ENCODE measurements at places on chromosomes 6 and 20.
A peak's percentile ranks its signal among the peaks of the same experiment; 100 is the strongest.

DNA sequence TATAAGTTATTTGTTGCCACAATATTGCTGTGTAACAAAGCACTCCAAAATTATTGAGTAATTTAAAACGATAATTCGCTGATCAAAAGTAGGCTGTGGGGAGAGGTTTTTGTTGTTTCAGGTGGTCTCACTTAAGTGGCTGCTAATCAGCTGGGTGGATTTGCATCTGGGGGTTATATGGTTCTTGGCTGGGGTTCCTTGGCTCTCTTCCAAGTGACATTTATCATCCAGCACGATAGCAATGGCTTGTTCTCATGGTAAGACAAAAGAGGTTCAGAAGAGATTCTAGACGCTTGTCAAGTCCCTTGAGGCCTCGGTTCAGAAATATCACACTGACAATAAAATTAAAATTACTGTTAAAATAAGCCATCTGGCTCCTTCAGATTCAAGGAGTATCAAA lies 1648.8 kb downstream of the GRIK2 start:
- no peak for DNase-seq

- DNase-seq: no peak
Measured at GRCh38 chr20:6341491-6341890, 218.7 kb upstream of the FERMT1 start.

DNA sequence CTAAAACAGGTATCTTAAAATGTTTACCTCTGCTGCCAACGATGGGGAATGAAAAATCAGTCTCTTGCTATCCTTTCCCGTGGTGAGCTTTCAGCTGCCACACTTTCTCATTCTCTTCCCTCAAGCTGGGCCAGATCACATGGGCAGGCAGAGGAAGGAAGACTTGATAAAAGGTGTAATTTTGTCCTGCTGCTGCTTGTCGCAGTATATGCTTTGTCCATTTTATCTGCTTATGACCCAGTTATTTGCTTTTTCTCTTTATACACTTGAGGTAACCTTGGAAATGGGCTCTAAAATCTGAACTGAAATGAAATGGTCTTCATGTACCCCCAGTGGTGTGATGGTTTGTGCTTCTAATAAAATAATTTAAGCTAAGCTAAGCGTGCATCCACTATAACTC lies 695.9 kb upstream of the FLRT3 start:
- DNase-seq: no peak

DNA sequence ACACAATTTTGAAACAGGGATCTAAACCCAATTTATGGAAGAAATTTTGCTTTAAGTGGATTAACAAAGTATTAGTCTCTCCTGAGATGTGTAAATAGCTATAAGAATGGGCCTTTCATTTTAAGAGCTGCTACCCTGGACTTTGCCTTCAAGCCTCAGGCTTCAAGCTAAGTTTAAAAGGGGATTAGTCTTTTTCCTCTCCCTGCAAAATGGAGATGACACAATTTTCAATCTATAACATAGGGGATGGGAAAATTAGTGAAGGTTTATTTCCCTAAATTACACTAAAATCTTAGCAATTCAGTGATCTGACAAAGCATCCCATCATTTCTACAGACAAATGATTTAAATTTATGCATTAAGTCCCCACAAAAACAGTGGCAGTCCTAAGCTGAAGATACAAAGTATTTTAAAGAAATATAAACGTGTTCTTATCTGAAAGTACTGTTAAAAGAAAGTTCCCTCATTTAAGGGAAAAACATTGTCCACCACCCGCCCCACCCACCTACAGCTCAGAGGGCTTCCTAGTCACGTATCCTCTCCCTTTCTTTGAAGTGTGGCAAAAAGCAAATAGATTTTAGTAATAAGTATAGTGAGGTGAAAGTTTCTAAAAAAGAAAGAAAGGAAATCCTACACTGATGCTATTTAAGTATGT lies 14.5 kb downstream of the ARHGAP18 start:
- peak; percentile 32 for DNase-seq

DNA sequence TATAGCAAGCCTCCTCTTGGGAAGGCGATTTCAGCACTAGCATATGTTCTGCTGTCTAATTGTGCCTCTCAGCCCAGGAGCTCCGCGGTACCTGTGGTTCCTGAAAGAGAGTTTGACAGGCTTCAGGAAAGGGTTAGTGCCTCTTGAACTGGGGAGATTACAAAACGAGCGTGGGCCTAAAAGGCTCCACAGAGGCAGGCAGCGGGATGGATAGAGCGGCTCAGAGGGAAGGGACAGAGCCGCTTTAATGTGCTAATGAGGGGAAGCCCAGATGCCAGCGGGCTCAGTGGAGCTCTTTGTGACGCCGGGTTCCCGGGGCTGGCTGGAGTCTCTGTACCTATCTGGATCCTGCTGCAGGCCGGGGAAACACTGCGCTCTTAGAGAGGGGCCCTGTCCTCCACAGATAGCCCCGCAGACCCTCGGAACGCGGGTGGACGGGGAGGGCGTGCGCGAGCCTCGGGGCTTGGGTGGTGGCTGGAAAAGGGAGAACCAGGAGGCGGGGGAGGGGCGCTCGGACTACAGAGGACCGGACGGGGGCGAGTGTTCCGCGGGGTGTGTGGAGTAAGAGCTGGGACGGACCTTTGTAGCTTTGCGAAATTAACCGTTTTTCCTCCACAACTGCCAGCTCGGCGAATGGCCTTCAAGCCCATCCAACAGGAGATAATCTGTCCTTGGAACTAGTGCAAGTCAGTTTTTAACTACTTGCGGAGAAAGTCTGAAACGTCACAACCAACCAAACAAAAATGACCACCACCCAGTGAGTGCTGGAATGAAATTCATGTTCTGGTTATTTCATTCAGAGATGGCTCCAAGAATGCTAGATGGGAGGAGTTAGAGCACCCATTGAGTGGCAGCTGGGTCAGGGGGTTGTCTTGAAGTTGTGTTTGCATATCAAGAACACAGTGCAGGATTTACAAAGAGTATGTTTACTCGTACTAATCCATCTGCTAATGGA lies 13.0 kb downstream of the SLC35F1 start:
- DNase-seq: no peak

- DNase-seq: no peak
Measured at GRCh38 chr6:37435816-37436215, 2.8 kb downstream of the CMTR1 start.

DNA sequence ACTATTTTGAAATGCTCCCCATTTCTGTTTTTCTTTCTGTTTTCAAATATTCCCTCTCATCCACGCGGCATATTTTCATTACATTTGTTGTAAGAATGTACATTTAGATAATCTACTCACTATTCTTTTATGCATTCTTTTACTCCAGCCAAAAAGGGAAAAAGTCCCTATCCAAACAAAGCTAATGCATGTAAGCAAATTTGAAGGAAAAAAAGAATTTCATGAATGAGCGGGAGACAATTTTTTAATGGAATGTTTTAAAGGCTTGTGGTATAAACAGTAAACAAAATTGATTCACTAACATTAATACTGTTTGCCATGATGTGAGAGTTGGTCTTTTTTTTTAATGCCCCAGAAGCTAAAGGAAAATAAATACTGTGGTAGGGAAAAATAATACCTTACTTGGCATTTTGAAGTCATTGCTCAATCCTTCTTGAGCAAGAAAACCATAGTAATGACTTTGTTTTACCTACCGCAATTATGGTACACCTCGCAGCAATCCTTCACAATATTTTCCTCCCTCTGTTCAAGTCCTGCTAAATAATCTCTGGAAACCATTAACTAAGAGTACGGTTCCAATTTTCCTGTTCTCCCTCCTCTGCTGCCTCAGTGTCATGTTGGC lies 79.0 kb downstream of the BACH2 start:
- DNase-seq: no peak

DNA sequence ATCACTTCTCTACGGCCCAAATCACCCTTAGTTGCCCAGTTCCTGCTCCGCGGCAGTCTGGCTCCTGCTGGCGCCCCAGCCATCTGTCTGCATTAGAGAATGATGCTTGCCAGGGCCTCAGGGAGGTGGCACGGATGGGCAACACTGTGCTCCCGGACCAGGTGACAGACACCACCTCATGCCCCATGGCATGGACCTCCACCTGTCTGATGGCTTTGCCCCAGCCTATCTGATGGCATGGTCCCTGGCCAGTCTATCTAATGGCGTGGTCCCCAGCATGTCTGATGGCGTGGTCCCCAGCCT lies 18.8 kb upstream of the MRGBP start:
- DNase-seq: no peak

DNA sequence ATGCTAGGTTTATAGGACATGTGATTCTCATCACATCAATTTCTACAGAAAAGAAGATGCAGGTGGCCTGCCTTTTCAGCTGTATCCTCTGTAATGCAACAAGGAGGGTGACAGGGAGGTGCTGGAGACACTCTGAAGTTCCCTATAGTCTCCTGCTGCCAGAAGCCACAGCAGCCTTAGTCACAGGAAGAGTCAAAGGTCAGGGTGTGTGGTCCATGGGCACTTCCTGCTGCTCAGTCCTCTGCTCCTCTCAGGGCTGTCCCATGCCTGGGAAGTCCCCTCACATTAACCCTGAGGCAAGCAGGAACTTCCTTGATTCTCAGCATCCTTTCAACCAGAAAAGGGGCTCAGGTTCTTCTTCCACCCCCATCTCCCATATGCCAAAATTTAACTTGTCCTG lies 144.8 kb upstream of the FOXA2 start:
- no peak for DNase-seq

- DNase-seq: no peak
Measured at GRCh38 chr6:30939473-30939872, 1.3 kb upstream of the MUCL3 start.

DNA sequence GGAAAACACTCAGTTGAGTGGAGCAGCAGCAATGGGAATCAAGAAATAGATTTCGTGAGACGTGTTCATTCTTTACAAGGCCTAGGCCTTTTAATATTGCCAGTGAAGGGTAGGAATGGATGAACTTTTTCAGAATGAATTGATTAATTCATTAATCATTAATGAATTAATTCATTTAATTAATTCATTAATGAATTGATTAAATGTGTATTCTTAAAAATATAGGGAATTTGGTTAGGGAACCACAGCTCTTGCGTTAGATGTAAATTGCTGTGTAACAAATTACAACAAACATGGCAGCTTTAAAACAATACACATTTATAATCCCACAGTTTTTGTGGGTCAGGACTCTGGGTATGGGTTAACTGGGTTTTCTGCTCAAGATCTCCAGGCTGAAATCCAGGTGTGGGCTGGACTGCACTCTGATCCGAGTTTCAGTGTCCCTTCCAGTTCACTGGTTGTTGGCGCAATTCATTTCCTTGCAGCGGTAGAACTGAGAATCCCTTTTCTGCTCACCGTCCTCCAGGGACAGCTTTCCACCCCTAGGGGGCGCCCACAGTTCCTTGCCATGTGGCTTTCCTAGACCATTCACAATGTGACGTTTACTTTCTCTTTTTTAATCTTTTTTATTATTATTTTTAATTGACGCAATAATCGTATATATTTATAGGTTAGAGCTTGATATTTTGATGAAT lies 32.8 kb upstream of the BCAS1 start:
- peak; percentile 88 for DNase-seq

DNA sequence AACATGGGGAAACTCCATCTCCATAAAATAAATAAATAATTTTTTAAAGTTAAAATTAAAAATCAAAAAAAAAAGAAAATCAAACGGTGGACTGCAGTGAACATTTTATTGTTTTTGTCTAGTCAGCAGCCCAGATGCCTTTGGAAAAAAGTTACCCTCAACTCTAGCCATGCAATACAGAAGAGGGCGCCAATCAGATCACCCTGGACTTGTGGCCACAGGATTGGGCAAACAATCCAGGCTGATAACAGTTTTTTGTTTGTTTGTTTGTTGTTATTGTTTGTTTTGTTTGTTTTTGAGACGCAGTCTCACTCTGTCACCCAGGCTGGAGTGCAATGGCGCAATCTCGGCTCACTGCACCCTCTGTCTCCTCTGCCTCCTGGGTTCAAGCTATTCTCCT lies 30.5 kb upstream of the NELFCD start:
- no peak for DNase-seq

GRCh38 chr6:47334334-47334733 lies 24.6 kb upstream of the TNFRSF21 start:
- DNase-seq: no peak

DNA sequence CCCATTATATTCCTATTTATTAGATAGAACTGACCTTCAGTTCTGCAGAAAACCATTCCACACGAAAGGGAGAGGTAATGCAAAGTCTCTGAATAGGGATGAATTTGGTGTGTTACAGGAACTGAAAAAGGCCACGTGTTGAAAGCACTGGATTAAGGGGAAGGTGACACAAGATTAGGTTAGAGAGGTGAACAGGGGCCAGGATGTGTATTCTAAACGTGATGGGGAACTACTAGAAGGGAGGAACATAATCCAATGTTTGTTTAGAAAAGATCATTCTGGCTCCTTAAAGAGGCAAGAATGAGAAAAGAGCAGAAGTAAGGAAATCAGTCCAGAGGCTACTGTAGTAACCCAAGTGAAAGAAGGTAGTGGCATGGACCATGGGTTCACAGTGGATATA lies 6.3 kb upstream of the ZKSCAN8 start:
- DNase-seq: no peak

GRCh38 chr20:7161690-7162089 lies 394.2 kb downstream of the BMP2 start:
- no peak for DNase-seq

DNA sequence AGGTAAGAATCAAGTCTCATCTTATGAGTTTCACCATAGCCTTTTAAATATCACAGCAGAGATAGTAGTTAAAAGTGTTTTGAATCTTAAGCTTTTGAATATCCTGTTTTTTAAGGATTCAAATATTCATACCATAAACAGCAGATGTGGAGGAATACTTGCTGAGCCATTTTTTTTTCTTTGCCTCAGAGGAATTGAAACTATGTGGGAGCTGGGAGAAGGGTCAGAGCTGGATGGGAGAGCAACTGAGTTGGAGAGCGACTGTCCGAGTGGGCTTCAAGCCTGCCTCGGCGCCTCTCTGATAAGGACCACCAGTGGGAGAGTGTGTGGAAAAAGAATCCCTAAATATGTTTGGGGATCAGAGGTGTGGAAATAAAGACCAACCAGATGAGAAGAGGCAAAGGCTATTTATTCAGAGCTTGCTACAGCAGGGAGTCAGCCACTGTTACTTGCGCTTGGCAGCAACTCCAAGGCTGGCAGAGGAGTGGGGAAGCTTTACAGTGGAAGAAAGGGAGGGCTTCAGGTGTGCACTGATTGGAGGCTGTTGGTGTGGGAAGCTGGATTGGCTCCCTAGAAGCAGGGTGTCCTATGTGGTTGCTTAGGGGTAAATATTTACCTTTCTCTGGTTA lies 34.3 kb upstream of the MCUR1 start:
- DNase-seq: no peak

DNA sequence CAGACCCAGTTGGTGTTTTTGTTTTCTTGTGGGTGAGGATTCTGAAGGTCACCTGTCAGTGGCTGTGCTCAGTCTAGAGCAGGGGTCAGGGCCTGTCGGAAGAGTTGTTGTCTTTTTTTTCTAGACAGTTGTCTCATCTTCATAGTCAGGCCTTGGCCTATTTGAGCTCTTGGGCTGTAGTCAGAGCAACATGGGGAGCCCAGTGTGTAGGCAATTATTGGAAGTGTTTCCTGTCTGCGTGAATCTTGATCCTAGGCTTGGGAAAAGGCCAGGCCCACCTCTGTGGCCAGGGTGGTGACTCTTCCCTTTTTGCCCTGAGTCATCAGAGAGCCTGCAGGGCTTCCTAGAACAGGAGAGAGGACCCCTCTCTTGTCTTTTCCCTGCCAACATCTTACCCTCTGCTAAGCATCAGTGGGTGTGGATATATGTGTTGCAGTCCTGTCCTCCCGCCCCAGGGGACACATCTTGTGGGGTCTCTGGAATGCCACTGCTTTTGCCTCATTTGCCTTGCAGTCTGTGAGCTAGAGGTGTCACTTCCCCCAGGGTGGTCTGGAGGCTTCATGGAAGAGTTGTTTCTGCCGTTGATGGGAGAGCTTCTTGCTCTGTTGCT lies 11.4 kb downstream of the TJAP1 start:
- no peak for DNase-seq

GRCh38 chr6:156698239-156699016 lies 78.8 kb upstream of the ARID1B start:
- no peak for DNase-seq
